ENCODE measurements at places on chromosomes 2 and 18.

GRCh38 chr2:98006378-98006777, 10.6 kb upstream of the TMEM131 start:
- no peak for DNase-seq

- DNase-seq = no peak
These were observed 62.2 kb downstream of the EDAR start for GRCh38 chr2:108926561-108927380.

- no peak for DNase-seq
These were observed 190.7 kb downstream of the DLGAP1 start for GRCh38 chr18:4264347-4264791.

GRCh38 chr18:3402982-3403451, 47.0 kb upstream of the TGIF1 start:
- no peak for DNase-seq

DNA sequence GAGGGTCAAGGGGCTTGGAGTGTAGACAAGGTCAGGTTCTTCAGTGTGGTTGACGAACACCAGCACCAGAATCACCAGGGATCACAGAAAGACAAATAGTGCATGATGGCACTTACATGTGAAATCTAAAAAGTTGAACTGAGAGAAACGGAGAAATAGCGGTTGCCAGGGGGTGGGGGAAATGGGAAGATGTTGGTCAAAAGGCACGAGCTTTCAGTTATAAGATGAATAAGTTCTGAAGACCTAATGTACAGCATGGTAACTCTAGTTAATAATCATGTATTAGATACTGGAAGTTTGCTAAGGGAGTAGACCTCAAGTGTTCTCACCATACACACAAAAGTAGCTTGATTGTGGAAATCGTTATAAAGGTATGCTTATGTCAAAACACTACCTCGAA, 43.7 kb upstream of the DARS1 start:
- no peak for DNase-seq

DNA sequence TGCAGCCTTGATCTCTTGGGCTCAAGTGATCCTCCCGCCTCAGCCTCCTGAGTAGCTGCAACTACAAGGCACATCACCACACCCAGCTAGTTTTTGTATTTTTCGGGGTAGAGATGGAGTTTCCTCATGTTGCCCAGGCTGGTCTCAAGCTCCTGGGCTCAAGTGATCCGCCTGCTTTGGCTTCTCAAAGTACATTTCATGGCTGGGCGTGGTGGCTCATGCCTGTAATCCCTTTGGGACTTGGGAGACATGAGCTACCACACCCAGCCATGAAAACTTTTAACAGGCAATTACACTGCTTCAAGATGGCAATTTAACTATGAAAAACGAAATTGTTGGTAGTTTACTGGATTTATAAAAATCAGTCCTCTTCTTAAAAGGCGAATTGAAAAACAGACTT, 69.7 kb downstream of the MEP1B start:
- DNase-seq = no peak

DNA sequence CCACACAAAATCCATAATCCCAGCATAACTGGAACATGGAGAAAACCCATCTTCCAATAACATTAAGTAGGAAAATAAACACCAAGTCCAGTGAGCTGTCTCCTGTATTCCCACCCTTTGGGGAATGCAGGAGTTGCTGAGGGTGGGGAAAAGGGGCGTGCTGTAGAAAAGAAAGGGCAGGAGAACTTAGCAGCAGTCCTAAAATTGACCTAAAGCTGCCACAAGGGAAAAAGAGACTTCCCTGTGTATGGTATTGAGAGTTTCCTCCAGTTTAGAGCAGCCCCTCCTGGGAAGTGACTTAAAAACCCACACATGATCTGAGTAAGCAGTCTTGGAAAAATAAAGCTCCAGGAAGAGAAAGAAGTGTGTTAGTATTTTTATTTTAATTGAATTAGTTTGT, 428.8 kb downstream of the THSD7B start:
- DNase-seq = no peak

GRCh38 chr2:157334335-157334734, 8.7 kb upstream of the ERMN start:
- no peak for DNase-seq

- no peak for DNase-seq
These were observed 25.8 kb downstream of the PHLPP1 start for GRCh38 chr18:62741118-62741566.

DNA sequence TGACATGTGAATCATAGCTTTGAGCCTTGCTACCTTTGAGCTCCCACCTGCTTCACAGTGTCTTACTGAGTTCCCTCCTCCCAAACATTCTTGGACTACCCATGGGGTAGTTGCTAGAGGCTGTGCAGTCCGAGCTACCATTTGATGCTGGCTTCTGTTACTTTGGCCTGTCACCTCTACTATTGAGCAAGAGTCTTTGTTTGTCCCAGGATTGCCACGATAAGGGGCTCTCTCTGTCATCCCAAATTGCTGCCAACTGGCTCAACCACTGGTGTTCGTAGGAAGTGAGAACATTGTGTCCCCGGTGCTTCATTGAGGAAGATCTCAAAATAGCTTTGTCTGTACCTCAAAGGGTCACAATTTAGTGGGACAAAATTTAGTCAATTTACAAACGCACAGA, 59.1 kb upstream of the PAX8 start:
- no peak for DNase-seq

DNA sequence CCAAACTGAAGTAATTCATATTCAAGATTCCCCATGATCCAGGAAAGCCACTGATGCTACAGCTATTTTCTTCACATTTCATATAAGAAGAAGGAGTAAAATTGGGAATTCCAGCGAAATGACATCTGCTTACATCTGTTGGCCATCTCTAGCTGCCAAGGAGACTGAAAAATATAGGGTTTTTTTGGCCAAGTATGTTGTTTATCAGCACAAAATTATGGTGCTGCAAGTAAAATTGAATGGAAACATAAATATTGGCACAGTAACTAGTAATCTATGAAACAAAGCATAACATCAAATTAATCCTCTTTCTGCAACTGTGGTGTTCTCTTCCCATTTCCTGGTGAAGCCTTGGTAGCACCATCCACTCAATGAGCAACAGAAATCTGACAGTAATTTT, 649.5 kb upstream of the ZNF804A start:
- no peak for DNase-seq

GRCh38 chr2:15758848-15759247, 167.2 kb downstream of the DDX1 start:
- DNase-seq = no peak

DNA sequence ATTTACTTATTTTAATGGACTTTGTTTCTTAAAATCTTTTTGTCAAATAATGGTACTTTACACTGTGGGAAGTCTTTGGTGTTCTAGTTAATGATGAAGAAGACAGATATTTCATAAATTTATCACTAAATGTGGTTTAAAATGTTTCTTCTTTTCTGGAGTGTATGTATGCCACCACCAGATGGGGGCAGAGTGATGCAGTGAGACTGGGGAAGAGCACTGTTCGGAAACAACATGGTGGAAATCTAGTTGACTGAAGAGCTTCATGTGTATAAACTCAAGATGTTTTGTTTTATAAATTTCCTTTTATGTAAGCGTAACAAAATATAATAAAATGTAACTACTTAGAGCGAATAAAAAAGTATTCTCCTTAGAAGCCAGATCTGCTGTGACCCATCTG, 195.1 kb downstream of the KCNE4 start:
- DNase-seq = no peak

DNA sequence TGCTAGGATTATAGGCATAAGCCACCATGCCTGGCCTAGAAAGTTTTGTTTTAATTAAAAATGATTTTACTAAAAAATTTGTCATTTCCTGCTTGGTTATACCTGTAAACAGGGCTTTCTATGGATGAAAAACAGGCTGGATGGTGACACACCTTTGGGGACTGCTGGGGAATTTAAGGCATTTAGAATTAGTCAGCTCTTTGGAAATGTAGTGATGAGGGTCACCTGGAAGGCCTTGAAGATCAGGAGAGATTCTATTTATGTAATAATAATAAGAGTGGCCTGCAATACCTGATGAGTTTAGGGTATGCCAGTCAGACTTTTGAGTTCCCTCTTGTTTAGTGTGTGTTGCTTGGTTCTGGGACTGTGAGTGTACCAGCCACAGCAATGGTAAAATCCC, 51.1 kb downstream of the RALBP1 start:
- DNase-seq = no peak
